ENCODE measurements at places on chromosomes 13 and 19.
A peak's percentile ranks its signal among the peaks of the same experiment; 100 is the strongest.

GRCh38 chr13:93296584-93296983 lies 70.0 kb downstream of the GPC6 start:
- DNase-seq: no peak

DNA sequence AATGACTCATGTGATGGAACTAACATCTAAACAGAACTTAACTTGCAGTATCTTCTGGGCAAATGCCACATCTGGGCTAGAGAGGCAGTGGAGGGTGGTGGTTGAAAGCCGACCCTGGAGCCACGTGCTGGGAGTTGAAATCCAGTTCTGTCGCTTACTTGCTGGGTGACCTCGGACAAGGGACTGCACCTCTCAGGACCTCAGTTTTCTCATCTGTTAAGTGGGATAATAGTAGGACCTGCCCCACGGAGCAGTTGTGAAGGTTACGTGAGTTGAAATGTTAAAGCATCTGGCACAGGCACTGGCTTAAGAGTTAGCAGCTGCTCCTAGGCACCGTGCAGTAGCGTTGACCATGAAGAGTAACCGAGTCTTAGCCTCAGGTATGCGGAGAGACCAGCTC lies 76.1 kb downstream of the SIPA1L3 start:
- no peak for DNase-seq

DNA sequence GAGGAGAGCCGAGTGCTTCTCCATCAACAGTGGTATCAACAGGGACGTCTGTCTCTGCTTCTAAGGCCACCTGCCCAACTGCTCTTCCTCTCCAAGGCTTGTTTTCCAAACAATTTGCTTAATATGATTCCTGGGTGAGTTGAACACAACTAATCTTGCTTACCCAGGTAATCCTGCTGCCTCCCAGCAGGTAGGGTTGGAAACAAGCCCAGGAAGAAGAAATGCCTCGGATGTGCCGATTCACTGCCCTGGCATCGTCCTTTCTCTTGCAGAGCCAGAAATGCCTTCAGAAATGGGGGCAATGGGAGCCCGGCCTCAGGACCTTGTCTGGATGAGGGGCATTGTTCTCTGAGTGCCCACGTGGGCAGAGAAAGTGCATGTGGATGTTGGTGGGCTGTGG lies 51.9 kb upstream of the C1QTNF9B start:
- DNase-seq: no peak

GRCh38 chr19:34041925-34042521 lies 130.3 kb upstream of the LSM14A start:
- DNase-seq: peak; percentile 66

DNA sequence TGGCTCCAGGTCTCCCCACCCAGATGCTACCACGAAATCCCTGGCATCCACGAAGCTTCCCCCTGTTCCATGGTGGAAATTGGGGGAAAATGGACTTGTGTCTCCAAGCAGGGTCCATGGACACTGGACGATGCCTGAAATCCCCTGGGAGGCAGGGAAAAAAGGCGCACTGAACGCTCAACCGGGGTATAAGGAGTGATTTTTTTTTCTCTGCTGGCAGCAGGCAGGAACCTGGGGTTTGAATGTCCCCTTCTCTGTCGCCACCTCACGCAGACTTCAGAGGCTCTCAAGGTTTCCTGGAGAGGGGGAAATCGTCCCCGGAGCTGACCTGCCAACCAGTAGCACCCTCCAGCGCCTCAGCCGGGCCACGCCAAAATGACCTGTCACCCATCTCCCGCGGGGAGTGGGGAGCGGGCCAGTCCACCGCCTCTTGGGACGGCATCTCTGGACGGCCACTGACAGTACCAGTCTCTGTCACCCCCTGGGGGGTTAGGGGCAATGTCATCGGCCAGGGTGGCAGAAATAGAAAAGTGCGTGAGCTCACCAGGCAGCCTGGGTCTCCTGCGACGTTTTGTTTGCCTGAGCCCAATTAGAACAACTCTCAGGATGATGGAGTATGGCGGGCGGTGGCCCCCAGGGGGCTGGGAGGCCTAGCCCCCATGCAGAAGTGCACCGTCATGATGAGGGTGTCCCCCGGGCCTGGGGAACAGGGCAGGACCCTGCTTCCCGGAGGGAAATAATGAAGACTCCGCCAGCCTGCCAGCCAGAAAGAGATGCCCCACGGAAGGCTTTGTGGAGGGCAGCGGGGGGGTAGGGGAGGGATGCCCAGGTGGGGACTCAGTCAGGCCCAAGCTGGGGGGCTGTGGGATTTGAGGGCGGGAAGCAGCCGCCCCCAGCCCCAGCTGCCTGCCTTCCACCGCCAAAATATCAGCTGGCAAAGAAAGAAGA lies 2.6 kb downstream of the PTPRS start:
- peak; percentile 52 for DNase-seq
